GM20000 (cell line): ENCODE measurements at places on chromosomes 1 and 21.
A peak's percentile ranks its signal among the peaks of the same experiment; 100 is the strongest.

GRCh38 chr1:19752083-19752696, 47.5 kb downstream of the TMCO4 start:
- DNase-seq, result no peak

- peak; percentile 42 for DNase-seq
Observed at GRCh38 chr1:45473302-45473701, 17.7 kb downstream of the TESK2 start.

DNA sequence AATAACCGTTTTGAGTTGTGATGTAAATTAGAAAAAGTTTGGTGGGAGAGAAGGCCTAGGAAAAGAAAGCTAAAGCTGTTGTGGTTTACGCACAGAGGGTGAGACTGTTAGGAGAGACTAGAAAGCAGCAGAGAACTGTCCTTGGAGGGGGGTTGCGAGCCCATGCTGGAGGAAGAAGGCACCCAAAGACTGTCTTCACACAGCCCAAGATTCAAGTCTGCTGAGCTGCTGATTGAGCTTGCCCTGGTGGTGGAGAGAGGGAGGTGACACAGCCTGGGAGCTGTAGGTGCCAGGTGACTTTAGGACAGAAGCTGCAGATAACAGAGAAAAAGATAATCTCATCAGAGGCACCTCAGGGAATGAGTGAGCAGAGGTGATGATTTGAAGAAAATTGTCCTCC, 18.3 kb upstream of the TLR5 start:
- DNase-seq, result no peak

GRCh38 chr1:200130552-200130951, 103.0 kb downstream of the NR5A2 start:
- DNase-seq, result no peak

DNA sequence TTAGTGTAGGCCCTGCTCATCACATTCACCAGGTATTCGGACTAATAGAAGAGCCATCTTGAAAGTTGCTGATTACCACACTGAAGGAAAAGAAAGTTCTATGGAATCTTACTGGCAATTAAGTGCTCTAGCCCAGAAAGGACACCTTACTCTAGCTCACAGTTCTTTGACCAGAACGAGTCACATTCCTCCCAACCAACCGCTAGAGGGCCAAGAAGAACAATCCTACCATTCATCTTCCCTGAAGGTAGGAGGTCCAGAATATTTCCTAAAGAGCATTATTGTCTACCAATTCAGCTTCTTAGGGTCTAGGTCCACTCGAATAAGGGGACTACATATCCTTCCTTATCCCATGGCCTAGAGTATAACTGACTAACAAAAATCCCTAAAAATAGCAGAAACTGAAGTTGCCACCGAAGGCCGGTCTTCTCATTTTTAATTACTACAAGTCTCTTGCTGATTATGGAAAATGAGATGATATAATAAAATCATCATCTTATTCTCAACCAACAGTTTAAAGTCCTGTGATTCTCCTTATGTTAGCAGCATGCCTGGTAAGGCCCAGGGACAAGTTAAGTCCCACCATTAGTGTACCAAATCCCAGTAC, 2.7 kb upstream of the FMO1 start:
- peak; percentile 46 for DNase-seq

GRCh38 chr1:178986204-178986603, 39.5 kb upstream of the FAM20B start:
- no peak for DNase-seq

DNA sequence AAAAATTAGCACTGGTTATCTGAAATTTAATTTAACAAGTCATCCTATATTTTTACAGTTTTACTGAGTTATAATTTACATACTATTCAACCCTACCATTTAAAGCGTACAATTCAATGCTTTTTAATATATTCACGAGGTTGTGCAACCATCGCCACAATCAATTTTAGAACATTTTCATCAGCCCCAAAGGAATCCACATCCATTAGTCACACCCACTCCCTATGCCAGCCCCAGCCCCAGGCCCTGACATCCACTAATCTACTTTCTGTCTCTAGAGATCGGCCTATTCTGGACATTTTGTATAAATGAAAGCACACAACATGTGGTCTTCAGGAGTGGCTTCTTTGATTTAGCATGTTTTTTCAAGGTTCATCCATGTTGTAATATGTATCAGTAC, 134.7 kb downstream of the PSMG1 start:
- no peak for DNase-seq

DNA sequence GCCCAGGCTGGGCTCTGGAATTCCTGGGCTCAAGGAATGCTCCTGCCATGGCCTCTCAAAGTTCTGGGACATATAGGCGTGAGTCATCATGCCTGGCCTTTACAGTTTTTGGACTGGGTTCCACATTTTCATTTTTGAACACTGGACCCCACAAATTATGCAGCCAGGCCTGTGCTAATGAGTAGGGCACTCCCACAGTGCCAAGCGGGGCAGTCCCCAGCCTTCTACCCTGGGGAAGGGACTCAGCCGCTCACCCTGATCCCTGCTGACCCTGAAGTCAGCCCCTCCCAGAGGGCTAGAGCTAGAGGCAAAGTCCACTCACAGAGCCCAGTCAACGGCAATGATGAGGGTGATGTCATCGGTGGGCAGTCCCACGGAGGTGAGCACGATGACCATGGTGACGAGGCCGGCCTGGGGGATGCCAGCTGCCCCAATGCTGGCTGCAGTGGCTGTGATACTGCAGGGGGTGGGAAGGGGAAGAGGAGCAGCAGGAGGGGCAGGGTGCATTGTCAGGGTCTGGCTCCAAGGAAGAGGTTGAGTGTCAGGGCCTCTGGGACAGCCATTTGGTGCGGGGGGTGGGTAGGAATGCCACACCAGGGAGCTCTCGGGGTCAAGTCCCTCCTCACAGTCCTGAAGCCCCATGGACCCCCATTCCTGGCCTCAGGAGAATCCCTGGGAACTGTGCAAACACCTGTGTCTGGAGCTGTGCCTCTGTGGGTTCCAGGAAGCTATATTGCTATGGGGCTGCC, 27.6 kb downstream of the PODN start:
- no peak for DNase-seq

DNA sequence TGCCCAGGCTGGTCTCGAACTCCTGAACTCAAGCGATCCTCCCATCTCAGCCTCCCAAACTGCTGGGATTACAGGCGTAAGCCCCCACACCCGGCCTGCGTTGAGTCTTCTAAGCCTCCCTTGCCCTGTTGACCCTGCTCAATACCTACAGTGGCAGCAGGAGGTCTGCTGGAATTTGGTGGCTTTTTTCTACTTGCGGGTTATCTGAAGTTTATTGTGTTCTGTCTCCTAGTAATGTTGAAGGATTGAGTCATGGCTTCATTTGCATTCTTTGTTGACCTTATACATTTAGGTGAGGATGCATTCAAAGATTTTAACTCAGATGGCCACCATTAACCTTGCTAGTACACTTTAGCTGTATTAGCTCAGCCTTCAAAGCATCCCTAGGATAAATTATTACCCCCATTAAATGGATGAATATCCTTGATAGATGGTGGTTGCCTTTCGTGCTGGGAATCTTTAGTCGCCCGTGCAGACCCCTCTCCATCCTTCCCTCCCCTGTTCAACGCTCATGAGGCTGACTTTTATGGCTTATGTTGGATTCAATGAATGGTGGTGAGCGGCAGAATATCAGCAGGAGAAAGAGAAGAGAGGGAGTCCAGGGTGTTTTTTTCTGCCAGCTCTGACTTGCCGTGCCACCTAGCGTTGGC, 9.7 kb upstream of the NPPB start:
- DNase-seq, result no peak
